GM23248 (cell line): ENCODE measurements at places on chromosomes 5 and 9. TPM values are rescaled to one million over a fixed set of nuclear protein-coding genes. Genes with fewer than 3 reads are reported as not detected.

DNA sequence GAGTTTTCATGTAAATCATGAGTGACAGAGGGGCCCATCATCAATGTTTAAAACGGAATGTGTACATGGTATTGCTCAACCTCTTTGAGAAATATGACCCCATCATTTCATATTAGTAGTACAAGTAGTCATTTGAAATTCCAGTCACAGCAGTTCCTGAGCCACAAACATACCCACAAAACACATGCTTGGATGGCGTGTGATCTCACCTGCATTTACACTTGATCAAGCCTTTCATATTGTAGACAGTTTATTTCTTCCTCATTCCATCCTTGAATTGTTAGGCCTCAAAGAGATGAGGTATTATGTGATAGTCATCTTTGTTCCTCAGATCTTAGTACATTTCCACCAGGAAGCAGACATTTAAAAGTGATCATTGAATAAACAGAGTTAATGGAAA lies 96.8 kb upstream of the TAS2R1 start:
- no peak for DNase-seq

GRCh38 chr9:128020692-128021091 lies 39.9 kb upstream of the EEIG1 start:
- DNase-seq, result no peak

GRCh38 chr5:134004626-134005416 lies at the start of gene VDAC1:
VDAC1 (minus strand) TSS chr5:134004975; CDS start chr5:133993012, 11,963 bp downstream.
- peak; percentile 96 for DNase-seq

DNA sequence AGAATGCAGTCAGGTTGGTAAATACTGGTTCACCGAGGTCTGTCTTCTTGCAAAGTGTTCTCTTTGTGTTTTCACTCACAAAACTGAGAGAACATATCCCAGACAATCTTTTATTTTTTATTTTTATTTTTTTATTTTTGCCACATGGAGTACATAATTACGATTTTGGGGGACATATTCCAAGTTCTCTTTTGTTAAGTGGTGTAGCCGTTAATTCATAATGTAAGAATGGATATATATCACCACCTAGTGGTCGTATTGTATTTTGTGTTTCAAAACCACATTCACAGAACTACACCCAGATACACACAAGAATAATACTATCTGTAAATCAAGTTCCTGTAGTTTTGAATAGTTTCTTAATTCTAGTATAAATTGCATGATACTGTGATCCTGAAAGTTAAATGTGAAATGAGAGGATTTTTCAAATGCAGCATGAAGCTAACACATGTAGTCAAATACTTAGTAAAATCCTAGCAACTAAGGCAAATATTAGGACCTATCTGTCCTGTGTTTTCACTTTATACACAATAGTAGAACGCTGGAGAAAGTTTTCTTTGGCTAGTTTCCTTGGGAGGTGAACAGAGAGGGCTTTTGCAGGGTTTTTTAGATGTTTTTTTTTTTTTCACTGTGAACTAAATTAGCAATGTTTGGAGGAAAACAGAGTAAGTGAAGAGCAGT lies 92.7 kb downstream of the VCAN start:
- DNase-seq, result peak; percentile 58

The KYAT1 gene
- 5.1 and 5.8 TPM in 2 replicates for total RNA-seq

- peak; percentile 93 for DNase-seq
Observed at GRCh38 chr5:43389679-43390329, 22.4 kb downstream of the CCL28 start.

DNA sequence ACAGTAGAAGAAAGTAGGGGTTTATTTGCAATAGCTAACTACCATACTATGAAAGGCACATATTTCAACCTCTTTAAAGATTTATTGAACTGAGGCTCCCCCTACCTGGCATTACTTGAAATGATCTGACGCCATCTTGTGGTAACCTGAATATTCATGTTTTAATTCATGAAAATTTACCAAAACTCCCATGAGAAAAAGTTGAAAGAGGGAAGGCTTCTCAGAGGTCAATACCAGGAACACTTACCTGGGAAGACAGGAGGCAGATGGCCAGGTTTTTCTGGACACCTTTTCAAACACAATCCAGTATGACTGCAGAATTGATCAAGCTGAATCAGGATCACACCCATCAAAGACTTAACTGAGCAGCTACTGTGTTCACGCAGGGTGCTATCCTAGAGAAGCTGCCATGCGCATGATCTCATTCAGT lies 9.4 kb downstream of the PRELID2 start:
- DNase-seq, result peak; percentile 80

DNA sequence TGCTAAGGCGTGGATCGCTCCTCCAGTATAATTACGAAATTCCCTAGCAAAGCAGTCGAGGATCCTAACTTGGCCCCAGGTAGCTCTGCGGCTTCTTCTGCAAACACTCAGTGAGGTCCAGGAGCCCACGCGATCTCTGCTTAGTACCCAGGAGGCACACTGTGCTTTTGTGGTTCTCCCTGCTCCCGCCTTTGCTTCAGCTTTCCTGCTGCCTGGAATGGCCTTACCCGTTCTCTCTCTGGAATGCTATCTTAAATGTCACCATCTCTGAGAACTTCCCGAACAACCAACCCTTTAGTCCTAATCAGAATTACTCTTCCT lies 639 bp downstream of the INVS start:
- DNase-seq, result no peak

The RASEF gene
- 0.11 TPM in 1 of 2 replicates, not detected in the other for total RNA-seq

The CCDC180 gene
- 0.11 and 0.51 TPM in 2 replicates for total RNA-seq

- no peak for DNase-seq
Observed at GRCh38 chr5:155068616-155069100, 55.1 kb downstream of the KIF4B start.

GRCh38 chr5:37189355-37189754 lies 59.8 kb downstream of the CPLANE1 start:
- DNase-seq, result peak; percentile 47

The LOX gene
- total RNA-seq, result 418 and 440 TPM in 2 replicates

DNA sequence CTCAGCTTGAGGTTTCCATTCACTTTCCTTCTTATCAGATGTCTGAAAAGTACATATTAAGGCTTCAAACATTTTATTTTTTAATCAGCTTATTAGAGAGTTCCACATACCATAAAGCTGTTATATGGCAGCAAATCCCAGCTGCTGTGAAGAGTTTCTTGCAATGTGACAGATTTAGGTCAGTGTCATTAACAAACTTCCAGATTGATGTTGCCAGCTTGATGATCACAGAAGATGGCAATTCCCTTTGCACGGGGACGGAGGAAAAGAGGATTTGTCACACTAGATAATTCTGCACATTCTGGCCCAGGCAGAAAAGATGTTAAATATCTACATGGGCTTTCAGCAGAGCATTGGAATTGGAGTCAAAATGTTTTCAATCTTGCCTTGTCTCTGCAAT lies 215.8 kb downstream of the BRINP1 start:
- DNase-seq, result no peak

GRCh38 chr9:16598316-16598715 lies 272.2 kb downstream of the BNC2 start:
- peak; percentile 50 for DNase-seq

The ARHGEF28 gene
- 8.9 and 9.6 TPM in 2 replicates for total RNA-seq

GRCh38 chr9:97362777-97363545 lies 48.9 kb upstream of the TDRD7 start:
- no peak for DNase-seq

DNA sequence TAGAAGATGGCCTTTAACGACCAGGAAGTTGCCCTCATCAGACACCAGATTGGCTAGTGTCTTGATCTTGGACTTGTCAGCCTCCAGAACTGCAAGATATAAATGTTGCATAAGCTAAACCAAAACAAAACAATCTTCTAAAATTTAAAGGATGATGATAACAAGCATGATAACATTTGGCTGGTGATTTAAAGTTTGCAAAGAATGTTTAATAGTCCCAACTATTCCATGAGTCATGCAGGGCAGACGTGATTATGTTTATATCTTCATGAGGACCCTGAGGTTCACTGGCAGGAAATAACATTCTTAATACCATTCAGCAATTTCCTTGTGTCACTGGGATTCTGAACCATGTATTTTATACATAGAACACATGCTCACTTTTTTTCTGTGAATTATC lies 319.8 kb downstream of the HCN1 start:
- DNase-seq, result no peak

- DNase-seq, result peak; percentile 46
Observed at GRCh38 chr5:50744776-50745175, 78.3 kb downstream of the PARP8 start.

DNA sequence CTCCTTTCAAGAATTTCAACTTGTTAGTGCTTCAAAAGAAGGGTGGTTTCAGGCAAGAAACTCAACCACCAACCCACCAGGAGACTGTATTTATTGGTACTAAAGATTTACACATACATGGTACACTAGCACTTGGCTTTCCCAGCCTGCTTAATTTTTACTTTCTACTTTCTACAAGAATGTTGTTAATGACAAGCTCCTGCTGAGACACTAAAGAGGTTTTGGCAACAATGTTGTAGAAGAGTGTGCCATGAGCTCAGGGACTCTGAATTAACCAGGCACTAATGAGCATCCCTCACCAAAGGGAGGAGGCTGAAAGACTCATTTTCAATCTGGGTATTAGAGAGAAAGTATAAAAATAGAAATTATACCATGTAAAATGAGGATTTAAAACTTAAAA lies 195.0 kb downstream of the KIAA0825 start:
- no peak for DNase-seq

The STXBP1 gene
- total RNA-seq, result 28.5 and 61.8 TPM in 2 replicates

- DNase-seq, result peak; percentile 29
Observed at GRCh38 chr5:32852535-32852934, 141.4 kb downstream of the NPR3 start.

DNA sequence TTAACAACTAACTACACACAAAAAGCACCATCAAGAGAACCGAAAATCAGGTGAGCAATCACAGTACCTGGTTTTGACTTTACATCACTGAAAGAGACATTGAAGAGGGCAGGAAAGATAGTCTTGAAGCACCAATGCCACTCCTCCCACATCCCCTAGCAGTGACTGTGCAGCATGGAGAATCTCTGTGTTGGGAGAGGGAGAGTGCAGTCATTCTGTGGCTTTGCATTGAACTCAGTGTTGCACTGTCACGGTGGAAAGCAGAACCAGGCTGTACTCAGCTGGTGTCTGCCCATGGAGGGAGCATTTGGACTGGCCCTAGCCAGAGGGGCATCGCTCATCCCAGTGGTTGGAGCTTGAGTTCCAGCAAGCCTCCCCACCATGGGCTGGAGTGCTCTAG lies 40.4 kb downstream of the C5 start:
- DNase-seq, result no peak

The IL3 gene
- total RNA-seq, result not detected in 2 replicates

DNA sequence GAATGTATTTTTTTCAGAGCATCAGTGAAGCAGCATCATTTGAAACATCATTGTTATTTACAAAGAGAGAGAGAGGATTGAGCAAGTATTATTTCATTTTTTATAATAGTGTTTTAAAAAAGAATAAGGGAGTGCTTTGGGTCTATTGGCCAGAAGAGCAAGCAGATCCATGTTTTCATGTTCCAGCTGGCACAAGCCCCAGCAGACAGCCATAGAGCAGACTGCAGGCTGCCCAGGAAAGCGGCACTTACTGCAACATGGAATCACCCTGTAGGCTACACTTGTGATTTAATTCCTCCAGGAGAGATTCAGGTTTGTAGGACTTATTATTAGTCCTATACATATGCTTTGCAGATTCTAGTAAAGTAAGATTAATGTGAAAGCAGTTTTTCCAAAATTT lies 407.0 kb upstream of the GRAMD2B start:
- DNase-seq, result peak; percentile 7

The FOXD4 gene
- 0.63 TPM in 1 of 2 replicates, not detected in the other for total RNA-seq

- DNase-seq, result peak; percentile 86
Observed at GRCh38 chr9:69412741-69413150, 87.7 kb downstream of the ENTREP1 start.

The KCTD16 gene
- 0.65 and 1.0 TPM in 2 replicates for total RNA-seq

DNA sequence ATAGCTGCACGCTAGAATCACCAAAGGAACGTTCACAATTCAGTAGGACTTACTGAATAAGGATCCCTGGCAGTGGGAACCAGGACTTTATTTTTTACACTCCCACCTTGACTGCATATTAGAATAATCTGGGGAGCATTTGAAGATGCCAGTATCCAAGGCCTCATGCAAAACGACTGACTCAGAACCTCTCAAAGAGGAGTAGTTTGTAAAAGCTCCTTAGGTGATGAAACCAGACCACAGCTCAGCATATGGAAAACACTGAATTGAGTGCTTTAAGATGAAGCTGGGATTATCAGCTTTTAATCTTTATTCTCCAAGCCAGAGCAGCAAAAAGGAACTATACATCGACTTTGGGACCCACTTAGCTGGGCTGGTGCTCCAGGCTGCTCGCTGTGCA lies 288.3 kb downstream of the MLLT3 start:
- peak; percentile 15 for DNase-seq

The CKS2 gene
- 44.0 and 94.6 TPM in 2 replicates for total RNA-seq

DNA sequence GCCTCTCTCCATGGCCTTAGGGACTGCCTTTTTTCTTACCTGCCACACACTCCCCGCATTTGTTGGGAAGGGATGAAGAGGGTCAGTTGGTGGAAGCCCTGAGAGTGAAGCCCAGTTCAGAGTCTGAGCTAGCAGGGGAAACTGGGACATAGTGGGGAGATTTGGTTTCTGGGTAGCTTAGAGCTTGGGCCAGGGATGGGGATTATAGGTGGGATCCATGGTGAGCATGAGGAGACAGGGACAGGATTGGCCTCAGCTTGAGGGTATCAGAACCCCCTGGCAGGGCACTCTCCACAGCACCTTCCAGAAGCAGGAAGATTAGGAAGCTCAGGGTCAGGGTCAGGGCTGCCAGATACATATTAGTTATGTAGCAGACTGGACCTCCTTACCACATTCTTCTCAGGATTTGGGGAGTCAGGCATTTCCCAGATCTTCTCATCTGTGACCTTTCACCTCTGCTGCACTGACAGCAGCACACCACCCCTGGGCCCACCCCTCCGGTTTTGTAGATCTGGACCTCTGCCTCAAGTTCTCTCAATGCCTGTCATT lies 17.9 kb downstream of the OR13J1 start:
- no peak for DNase-seq

DNA sequence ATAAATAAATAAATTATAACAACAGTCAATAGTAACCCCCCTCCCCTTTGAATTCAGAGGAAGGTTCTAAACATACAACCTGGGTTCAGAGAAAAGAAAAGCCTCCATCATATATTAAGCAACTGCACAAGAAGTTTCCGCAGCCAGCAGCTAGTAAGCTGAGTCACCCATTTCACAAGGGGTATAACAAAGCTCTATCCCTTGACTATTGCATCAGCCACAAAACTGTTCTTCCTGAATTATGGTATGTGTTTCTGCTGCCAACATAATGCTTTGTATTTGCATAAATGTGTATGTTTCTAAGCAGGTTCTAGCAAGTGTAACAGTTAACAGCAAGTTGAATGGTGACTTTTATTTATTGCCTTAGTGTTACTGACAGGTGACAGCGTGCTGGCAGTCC lies 6.8 kb upstream of the CEP120 start:
- DNase-seq, result peak; percentile 96
